Natural killer cell treated with Interleukin-12 subunit alpha and Interleukin-12 subunit beta and Interleukin-15 and Interleukin-18, amount 100 ng/mL, for 72 hours (primary cell): ENCODE measurements at places on chromosomes 12 and 14. TPM values are rescaled to one million over a fixed set of nuclear protein-coding genes. Genes with fewer than 3 reads are reported as not detected.

The IL31 gene
- total RNA-seq: not detected

The ADAMTS20 gene
- total RNA-seq: not detected

The KIF5A gene
- 0.29 TPM for total RNA-seq

The SERPINA1 gene
- total RNA-seq: 0.38 TPM

The KRT72 gene
- total RNA-seq: not detected

The ZDHHC22 gene
- not detected for total RNA-seq

The BDKRB1 gene
- not detected for total RNA-seq

DNA sequence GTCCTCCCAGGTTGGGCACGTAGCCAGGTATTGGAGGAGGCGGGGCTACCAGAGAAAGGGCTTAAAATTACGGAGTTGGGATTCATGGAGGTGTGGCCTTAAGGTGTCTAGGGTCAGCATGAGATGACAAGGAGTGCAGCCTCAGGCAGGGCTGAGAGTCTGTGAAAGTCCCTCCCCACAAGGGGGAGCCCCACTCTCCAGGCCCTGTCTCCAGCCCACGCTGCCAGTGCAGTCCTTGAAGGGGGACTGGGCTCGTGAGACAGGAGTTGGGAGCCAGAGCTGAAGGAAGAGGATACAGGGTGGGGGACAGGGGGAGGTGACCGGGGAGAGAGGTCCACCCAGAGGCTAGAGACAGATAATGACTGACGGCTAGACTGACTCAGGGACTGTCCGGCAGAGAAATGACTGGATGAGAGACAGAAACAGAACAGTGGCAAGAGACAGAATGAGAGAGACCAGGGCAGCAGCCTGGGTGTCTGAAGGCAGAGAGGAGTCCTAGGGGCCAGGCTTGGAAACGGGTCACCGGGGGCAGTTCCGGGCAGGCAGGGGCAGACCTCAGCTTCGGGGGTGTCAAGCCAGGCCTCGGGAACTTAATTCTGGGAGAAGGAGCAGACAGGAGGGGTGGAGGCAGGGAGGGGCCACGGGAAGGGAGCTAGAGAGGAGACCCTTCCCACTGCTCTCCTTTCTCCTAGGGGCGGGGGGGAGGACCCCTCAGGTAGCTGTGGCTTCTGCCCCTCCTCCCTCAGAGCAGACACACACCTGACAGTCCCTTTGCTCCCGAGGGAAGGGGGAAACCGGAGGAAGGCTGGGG, 970 bp downstream of the CDH24 start:
- peak; percentile 81 for DNase-seq
- H3K4me3 ChIP-seq: peak overlapping the region; percentile 88
- peaks cover 4% of the 10 kb centered on the region for H3K27me3 ChIP-seq
- peak overlapping the region; percentile 42 for H3K27ac ChIP-seq

- H3K27ac ChIP-seq: no peak overlapping the region
- no peaks in the 10 kb centered on the region for H3K4me1 ChIP-seq
- no peak overlapping the region for H3K4me3 ChIP-seq
- H3K27me3 ChIP-seq: no peaks in the 10 kb centered on the region
- no peaks in the 10 kb centered on the region for H3K36me3 ChIP-seq
Observed at GRCh38 chr12:70826156-70826555, 94.4 kb downstream of the PTPRR start.

- peak within 1 kb of the TSS; percentile 93 for H3K27ac ChIP-seq
- peak; percentile 91 for DNase-seq
- peaks cover 79% of the 10 kb centered on the region for H3K4me1 ChIP-seq
- peaks cover 33% of the 10 kb centered on the region for H3K36me3 ChIP-seq
Observed at GRCh38 chr12:124914392-124915238, at the start of gene UBC. Gene UBC, minus strand, starts transcription at chr12:124914650. Its CDS starts 879 bp downstream, at chr12:124913771.

DNA sequence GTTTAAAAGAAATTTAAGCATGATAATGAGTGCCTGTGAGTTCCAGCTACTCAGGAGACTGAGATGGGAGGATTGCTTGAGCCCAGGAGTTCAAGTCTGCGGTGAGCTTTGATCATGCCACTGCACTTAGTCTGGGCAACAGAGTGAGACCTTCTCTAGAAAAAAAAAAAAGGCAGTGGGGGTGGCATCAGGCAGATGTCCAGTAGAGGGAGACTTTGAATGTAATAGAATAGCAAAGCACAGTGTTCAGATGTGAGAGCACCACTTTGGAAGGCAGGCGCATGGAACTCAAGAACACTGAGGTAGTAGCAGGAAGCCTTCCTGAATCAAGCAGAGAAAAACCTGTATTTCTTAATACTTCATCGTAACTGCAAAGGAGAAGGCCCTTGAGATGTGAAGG, 394.5 kb upstream of the GARIN6 start:
- H3K4me1 ChIP-seq: no peaks in the 10 kb centered on the region
- no peak overlapping the region for H3K27ac ChIP-seq
- no peak for DNase-seq
- H3K27me3 ChIP-seq: no peaks in the 10 kb centered on the region

DNA sequence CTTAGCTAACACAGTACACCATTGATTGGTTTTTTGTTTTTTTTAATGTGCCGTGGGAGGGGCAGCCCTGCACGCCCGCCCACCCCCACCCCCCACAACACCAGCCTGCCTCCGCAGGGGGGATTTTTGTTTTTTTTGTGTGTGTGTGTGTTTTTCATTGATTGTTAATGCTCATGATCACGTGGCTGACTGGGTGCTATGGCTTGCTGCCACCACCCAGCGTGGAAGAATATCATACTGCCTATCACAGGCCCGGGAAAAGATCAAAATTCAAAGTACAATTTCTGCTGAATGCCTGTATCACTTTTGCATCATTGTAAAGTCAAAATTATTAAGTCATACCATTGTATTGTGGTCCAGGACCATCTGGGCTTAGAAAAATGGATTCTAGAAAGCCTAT, 8.3 kb downstream of the RESF1 start:
- H3K4me3 ChIP-seq: peak overlapping the region; percentile 68
- DNase-seq: no peak
- H3K27me3 ChIP-seq: no peaks in the 10 kb centered on the region
- peak overlapping the region; percentile 93 for H3K27ac ChIP-seq

DNA sequence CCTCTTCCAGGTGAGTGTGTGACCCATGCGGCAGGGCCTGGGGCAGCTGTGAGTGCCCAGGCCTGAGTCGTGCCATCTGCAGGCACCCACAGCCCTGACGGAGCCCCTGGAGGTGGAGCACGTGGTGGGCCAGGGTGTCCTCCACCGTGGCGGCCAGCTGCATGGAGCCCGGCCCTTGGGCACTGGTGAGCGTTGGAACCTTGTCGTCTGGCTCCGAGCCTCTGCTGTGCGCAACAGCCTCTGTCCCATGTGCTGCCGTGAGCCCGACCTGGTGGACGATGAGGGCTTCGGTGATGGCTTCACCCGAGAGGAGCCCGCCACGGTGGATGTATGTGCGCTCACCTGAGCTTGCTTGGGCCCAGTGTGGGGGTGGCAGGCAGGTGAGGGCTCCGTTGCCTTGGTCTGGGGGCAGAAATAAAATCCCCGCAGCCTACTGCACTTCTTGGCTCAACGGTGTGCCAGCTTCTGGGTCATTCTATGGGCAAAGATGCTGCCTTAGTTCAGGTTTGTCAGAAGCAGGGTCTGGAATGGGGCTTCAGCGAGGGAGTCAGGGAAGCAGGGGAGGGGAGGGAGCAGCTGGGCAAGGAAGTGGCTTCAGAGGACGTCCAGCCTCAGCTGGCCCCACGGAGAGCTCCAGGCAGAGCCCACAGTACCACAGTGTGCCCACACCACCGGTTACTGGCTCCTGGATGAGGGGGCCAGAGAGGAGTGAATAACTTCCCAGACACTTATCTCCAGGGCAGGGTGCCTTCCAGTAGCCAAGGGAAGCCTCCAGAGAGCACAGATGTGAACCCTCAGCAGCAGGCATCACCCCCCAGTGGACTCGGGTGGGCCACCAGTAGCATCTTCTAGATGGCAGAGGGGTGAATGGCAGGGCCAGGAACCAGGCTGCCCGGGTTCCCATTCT, 1.2 kb upstream of the ARL6IP4 start:
- no peaks in the 10 kb centered on the region for H3K27me3 ChIP-seq
- peak overlapping the region; percentile 90 for H3K4me3 ChIP-seq
- DNase-seq: no peak
- peaks cover 40% of the 10 kb centered on the region for H3K4me1 ChIP-seq

- H3K36me3 ChIP-seq: no peaks in the 10 kb centered on the region
- H3K4me1 ChIP-seq: no peaks in the 10 kb centered on the region
- no peak overlapping the region for H3K4me3 ChIP-seq
- H3K27me3 ChIP-seq: no peaks in the 10 kb centered on the region
- H3K27ac ChIP-seq: no peak overlapping the region
Observed at GRCh38 chr12:58888131-58888783, 32.0 kb downstream of the LRIG3 start.

DNA sequence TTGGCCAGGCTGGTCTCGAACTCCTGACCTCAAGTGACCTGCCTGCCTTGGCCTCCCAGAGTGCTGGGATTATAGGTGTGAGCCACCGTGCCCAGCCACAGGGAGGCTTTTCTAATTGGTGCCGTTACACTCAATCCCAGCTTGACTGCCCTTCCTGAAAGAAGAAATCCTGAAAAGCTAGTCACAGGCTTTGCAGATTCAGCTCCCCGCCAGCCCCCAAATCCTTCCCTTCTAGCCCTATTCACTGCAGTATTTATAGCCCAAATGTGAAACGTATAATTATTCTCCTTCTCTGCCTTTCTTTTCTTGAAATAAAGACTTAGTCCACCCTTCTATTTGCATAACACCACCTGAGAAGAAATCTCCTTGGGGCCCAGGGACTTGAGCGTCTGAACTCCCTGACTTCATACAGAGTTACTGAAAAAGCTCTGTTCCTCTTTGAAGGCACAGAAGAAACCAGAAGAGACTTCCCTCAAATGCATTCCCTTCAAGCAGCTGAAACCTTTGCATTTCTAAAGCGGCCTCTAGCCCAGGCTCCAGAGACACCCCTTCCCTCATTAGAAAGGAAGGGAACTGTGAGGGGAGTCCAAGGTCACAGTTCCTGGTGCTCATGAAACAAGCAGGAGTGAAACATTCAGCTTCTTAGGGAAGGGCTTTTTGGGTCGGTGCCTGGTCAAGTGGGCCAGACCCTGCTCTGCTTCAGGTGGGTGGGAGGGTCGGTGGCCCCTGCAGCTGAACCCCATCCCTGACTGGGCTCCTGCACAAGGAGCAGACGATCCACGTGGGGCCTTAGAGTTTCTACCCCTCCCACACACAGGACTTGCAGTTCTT, 42.3 kb upstream of the BATF start:
- H3K4me1 ChIP-seq: no peaks in the 10 kb centered on the region
- no peak for DNase-seq
- H3K27me3 ChIP-seq: peaks cover 20% of the 10 kb centered on the region

GRCh38 chr12:120468325-120468820, 1.2 kb downstream of the SRSF9 start:
- H3K4me1 ChIP-seq: peaks cover 40% of the 10 kb centered on the region
- peaks cover 19% of the 10 kb centered on the region for H3K36me3 ChIP-seq
- peak overlapping the region; percentile 89 for H3K4me3 ChIP-seq
- no peaks in the 10 kb centered on the region for H3K27me3 ChIP-seq
- H3K27ac ChIP-seq: peak overlapping the region; percentile 95
- no peak for DNase-seq

DNA sequence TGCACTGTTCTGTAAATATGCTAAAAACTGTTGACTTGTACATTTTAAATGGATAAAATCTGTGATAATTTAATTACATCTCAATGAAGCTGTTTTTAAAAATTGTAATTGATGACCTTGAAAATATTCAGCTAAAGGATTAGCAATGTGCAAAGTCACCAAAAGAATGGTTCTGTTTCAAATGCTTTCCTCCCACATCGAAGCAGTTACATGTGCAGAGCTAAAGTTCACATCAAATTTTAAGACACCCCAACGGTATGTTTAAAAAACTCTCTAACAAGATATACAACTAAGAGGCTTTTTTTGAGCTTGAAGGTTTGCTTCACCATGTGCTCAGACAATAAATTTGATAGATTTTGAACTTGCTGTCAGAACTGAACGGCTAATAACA, 114.6 kb upstream of the KRAS start:
- peaks cover 14% of the 10 kb centered on the region for H3K4me1 ChIP-seq
- H3K4me3 ChIP-seq: peak overlapping the region; percentile 81
- DNase-seq: no peak
- H3K36me3 ChIP-seq: no peaks in the 10 kb centered on the region
- no peaks in the 10 kb centered on the region for H3K27me3 ChIP-seq

DNA sequence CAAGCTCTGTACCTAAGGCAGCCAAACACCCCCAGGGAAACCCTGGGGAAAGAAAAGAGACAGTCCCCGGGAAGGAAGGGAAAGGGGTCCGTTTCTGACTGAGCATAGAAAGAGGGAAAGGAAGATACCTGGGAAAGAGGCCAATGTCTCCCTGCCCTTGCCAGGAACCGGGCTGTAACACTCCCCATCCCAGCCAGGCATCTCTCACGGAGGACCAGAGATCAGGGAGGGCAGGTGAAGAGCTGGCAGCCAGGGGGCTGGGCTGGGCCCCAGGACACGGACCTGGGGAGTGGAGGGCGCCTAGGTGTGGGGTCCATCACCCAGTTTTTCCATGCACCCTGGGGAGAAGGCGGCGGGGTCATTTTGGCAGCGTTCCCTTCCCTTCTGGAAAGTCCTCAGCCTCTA, 18.9 kb upstream of the PLEKHH1 start:
- peak overlapping the region; percentile 64 for H3K27ac ChIP-seq
- no peaks in the 10 kb centered on the region for H3K27me3 ChIP-seq
- no peak for DNase-seq
- no peaks in the 10 kb centered on the region for H3K36me3 ChIP-seq
